ENCODE measurements at places on chromosomes 1 and 21.
A peak's percentile ranks its signal among the peaks of the same experiment; 100 is the strongest.

GRCh38 chr1:216721863-216722262 is 1.4 kb downstream of the ESRRG start:
- no peak for DNase-seq

GRCh38 chr1:15483971-15484370 is 8.1 kb downstream of the CELA2B start:
- no peak for DNase-seq

- DNase-seq: no peak
Measured at GRCh38 chr21:25569711-25570110, 37.6 kb downstream of the MRPL39 start.

GRCh38 chr1:110875216-110875731 is 2.3 kb downstream of the CD53 start:
- DNase-seq: no peak

GRCh38 chr1:205041998-205042910 is 758 bp upstream of the CNTN2 start:
- no peak for DNase-seq

GRCh38 chr1:156090840-156091188 is 8.5 kb upstream of the MEX3A start:
- DNase-seq: peak; percentile 78

- DNase-seq: peak; percentile 30
Measured at GRCh38 chr1:64744492-64745180, at the start of gene RAVER2. RAVER2 (plus strand) TSS chr1:64745075; CDS start chr1:64745173, 98 bp downstream.

DNA sequence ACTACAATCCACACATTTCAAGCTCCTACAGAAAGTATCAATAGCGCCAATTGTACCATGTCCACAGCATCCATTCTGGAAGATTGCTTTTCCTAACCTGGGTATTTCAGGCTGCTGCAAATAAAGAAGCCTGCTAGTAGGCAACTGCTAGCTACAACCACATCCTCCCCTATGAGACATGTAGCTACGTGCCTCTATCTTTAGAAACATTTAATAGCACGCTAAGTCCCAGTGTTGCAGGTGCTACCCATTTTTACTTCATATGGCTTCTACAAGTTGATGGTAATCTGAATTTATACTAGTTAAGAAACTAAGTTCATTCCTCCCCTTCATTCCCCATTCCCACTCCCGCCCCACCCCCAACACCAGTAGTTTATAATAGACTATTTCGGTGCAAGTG is 7.4 kb upstream of the AMPD1 start:
- DNase-seq: no peak

DNA sequence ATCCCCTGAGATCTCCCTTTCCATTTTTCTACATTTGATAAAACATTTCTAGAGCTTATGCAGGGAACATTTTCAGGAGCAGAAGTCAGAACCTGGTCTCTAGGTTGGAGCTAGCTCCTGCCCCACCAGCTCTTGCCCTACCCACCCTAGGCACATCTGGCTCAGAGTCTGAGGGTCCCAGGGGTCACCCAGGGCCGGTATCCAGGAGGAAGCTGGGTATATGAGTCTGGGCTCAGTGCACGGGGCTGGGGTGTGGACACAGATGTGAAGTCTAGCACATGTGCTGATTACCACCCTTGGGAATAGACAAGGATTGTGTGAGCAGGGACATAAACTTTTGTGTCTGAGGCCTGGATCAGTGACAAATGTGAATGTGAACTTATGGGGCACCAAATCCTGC is 95.4 kb downstream of the MATN1 start:
- DNase-seq: no peak

DNA sequence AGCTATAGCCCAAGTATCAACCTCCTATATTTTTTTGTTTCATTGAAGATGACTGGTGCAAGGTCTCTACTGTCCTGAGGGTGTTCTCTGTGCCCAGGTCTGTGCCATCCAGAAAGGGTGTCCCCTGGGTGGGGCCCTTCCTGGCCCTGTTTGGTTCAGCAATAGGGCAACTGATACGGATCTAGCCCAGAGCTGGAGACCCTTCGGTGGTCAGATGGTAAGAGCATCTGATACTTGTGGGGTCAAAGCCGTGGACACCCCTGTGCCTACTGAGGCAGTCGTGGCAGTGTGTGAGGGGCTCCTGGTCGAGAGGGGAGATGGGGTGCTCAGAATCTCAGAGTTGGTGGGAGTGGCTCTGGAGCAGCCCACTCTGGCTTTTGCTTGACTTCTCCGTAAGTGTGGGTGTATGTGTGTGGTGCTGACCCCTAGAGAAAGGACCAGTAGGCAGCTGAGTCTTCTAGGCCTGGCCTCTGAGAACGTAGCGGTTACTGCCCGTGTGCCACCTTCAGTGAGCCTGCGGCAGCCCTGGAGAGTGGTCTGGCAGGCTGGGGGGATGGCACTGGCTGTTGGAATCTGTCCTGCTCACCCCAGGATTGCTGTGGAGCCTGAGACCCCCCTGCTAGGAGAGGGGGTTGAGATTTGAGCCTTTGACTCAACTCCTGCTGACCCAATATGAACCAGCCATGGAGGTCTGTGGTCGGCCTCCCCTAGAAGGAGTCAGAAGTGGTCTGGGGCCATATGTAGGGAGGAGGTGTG is 2.7 kb downstream of the AMPD2 start:
- DNase-seq: no peak

GRCh38 chr21:15895142-15896106 is 165.6 kb downstream of the USP25 start:
- DNase-seq: no peak

DNA sequence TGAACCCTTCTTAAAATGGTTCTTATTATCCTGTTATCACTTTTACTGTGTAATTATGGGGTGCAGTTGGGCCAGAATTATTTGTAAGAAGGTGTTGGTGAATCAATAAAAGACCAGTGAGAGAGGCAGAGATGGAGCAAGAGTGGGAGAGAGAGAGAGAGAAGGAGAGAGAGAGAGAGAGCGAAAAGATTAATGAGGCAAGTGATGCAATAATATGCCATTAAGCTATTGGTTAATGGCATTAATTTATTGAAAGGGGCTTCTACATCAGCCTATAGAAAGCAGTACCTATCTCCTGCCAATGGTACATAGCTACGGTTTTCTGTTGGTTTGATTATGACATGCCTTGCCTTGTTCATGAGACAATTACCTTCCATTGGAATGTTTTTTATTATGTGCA is 388.7 kb downstream of the RPS6KC1 start:
- no peak for DNase-seq

DNA sequence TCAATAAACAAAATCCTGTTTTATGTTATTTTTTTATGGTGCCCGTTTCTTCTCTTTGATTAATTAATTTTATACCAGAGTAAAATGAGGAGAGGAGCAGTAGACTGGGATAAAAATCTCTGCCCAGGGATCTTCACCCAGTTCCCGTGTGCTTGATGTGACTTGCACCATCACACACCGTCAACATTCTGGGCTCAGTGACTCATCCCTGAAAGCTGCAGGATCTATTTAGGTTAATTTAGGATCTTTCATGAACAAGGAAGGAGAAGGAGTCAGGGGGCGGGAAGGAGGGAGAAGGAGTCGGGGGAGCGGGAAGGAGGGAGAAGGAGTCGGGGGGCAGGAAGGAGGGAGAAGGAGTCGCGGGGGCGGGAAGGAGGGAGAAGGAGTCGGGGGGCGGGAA is 182.4 kb downstream of the SMYD3 start:
- DNase-seq: no peak

DNA sequence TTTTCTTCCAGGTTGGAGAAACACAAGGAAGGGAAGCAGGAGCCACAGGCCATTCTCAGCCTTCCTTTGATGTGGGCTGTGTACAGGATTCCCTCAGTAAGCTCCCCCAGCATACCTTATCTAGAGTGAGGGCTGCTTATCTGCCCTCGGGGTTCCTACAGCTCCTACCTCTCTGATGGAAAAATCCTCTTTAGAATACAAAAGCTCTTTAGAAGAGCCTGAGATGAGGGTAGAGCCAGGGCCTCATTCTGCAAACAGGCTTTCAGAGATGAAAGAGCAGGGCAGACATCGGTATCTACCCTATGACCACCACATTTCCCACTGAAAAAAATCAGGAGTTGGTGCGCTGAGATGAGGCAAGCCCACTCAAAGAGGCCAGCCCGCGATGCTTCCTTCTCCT is 85.1 kb downstream of the PLPP3 start:
- DNase-seq: no peak

DNA sequence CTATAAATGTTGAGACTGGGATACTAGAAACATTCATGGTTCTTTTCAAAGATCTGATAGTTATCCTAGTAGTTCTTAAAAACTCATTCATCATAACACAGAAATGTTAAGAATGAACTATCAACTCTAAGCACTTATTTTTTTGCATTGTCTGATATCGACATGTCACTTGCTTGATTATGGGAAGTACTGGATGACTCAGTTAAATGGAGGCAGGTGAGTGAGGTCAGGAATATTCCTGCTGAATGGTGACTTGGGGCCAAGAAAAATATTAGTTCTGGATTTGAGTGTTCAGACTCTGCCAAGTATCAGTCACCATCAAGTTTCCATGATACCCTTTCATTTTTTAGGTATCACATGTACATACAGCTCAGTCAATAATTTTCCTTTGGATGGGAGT is 63.6 kb downstream of the NEK7 start:
- DNase-seq: no peak

GRCh38 chr1:39194398-39195051 is 10.0 kb upstream of the MACF1 start:
- no peak for DNase-seq

DNA sequence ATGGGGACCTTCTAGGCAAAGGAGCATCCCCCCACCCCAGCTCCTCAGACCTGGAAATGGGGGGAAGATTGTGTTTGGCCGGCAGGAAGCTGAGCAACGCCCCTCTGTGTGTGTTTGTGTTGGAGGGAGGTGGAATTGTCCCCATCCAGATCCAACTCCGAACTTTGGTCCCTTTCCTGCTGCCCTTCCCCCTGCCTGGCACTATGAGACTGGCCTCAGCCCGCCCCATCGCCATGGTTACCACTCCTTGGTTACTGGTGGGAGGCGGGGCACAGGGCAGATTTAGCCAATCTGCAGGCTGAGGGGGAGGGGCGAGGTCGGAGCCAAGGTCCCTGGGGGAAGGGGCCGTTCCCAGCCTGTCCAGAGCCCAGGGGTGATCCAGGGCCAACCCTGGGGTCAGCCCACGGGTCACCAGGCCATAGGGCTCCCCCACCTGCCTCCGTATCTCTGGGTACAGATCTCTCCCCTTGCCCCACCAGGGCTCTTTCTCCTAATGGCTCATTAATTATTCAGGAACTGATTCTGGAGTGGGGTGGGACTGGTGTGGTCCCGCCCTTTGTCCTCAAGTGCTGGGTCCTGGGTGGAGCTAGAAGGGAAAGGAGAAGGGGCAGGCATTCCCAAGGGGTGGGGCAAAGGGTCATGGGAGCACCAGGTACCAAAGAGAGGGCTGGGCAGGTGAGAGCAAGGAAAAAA is 15.2 kb downstream of the PTPRF start:
- no peak for DNase-seq

DNA sequence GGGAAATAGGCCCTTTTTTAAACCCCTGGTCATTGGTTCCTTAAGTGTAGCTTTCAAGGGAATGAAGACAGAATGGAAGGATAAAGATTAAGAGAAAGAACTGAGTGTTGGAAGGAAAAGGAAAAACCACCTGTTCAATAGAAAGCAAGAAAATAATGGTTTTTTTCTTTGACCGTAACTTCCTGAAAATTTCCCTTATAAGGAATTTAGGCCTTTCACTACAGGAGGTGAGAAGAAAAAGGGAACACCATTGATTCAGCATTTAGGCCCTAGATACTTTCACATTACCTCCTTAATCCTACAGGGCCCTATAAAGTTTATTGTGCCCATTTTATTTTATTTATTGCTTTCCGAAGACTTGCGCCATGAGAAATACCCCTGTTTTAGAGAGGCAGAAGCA is 18.9 kb downstream of the KPNA6 start:
- DNase-seq: no peak

DNA sequence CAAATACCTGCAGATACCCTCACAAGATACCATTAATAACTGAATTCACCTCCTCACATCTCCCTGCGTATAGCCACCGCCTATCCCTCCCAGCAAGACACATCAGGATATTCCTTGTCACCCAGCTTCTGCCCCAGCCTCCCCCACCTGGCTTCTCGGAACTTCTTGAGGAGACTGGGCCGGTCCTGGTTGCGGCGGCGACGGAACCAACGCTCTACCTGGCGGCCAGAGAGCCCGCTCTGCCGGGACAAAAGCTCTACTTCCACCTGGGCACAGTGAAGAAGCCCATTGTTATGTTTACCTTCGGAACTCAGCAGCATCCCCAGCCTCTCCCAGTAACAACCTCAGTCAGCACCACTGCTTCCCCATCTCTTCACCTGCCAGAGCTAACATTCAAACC is 6.7 kb downstream of the CERS2 start:
- DNase-seq: no peak

DNA sequence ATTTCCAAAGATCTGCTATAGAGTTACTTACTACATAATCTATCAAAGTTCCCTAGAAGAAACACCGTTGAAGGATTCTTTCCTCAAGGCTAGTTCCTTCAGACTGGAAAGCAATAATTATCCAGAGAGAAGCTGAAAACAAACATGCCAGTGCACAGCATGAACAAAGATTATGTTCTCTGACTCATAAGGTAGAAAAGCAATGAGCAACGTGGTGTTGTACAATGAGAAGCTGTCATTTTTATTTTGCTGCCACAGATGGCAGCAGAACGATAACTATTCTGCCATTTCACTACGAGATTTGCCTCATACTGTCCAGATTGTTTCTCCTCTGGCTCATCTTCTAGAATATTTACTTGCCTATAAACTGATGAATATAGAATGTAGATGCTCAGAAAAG is 10.7 kb downstream of the EXTL2 start:
- DNase-seq: no peak

DNA sequence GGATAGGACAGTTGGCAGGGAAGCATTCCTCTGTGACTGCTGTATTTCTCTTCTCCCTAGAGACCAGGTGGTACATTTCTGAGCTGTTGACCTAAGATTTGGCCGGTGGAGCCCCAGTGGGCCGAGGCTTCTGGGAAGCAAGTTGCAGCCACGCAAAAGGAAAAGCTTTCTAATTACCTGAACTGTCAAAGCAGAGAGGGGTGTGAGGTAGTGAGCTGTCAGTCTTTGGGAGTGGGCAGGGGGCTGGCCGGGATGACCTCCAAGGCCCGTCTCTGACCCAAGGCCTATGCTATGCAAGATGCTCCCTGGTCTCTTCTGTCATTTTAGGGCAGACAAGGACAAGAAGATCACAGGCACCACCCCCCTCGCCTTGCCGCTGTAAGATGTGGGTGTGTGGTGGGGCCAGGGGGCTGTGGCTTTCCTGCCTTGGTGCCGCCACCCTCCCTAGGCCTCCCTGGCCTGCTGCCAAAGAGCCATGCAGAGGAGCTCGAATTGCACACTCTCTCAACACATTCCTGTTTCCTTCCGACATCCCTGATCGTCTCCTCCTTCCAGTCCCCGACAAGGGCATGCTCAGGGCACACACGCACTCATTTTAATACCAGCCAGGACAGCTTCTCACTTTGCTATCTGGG is 7.7 kb downstream of the PADI1 start:
- DNase-seq: peak; percentile 27

DNA sequence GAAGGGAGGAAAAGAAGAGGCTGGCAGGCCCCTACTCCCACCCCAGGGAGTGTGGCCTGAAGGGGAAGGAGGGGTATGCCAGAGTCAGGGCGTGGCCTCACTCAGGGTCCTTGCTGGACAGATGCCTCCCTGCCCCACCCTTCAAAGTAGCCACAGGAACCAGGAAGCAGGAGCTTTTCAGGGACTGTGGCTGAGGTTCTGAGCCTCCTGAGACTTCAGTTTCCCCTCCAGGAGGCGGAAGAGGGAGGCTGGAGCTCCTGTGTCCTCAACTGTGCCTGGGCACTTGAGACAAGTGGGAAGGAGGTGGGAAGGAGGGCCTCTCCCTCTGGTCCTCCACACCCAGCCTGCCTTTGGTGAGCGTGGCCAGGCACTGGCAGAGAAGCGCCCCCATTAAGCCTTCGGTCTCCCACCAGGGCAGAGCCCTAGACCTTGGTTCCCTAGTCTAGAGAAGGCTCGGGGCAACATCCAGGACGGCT is 5.3 kb downstream of the CELSR2 start:
- no peak for DNase-seq
